ENCODE measurements at places on chromosomes 11 and 22. TPM values are rescaled to one million over a fixed set of nuclear protein-coding genes. Genes with fewer than 3 reads are reported as not detected.

Gene ZNF215
- total RNA-seq = 3.1 TPM

Gene TTC36
- 0.46 TPM for total RNA-seq

Gene RAB3IL1
- 4.3 TPM for total RNA-seq

Gene GAS2L1
- 4.0 TPM for total RNA-seq

Gene CASP1
- 29.3 TPM for total RNA-seq

Gene PEX16
- total RNA-seq = 37.0 TPM

Gene ZDHHC24
- 13.0 TPM for total RNA-seq

Gene IL17REL
- total RNA-seq = not detected

Gene KRTAP5-8
- total RNA-seq = not detected
